WTC11 (cell line): ENCODE measurements at places on chromosomes 5 and 9.

DNA sequence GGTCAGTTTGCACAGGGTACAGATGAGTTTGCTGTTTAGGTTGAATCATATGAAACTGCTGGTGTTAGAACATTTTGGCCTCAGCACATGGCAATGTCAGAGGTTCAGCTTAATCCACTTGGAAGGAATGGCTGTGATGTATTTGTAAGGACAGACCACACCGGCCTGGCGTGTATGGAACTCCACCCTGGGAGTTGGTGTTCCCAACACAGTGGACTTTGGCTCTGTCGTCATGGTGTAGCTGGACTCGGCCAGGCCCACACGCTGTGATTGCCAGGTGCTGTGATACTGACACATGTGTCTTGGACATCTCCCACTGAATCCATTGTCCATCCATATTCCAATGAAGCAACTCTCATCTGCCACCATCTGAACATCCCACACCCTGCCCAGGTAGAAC is 90.3 kb downstream of the ZNF618 start:
- no peak for DNase-seq

DNA sequence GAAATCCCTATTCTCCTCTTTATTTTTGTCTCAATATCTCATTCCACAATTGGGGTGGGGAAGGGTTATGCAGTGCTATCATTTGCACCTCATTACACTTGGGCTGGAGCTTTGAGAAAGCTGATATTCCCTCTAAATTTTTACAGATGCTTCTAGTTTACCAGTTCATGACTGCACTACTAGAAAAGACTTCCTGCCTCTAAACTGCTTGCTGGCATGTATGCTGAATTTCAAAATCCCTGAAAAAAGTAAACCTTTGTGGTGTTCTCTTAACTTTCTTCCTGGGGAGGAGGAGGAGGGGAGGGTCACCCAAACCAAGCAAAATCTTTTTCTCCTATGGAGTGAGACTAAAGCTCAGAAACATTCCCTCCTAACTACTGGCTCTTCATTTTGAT is 45.1 kb downstream of the BNC2 start:
- no peak for DNase-seq

- DNase-seq, result no peak
Observed at GRCh38 chr5:172494630-172495505, 40.5 kb upstream of the SH3PXD2B start.

GRCh38 chr5:153551537-153552079 is 61.1 kb downstream of the GRIA1 start:
- DNase-seq, result no peak

DNA sequence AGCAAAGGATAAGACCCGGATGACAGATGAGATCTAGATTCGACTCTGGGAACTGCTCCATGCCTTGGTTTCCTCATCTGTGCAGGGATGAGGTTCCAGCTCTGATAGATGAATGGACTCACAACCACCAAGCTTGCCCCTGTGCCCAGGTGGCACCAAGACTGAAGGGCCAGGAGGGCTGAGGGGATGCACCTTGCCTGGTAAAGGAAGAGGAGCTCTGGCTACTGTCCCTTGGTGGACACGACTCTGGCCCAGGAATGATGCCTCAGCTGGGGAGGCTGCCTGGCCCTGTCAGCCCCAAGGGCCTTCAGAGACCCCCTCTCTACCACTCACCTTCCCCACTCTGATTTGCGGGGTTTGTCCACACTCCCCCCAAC is 24.9 kb upstream of the ANXA6 start:
- DNase-seq, result no peak

DNA sequence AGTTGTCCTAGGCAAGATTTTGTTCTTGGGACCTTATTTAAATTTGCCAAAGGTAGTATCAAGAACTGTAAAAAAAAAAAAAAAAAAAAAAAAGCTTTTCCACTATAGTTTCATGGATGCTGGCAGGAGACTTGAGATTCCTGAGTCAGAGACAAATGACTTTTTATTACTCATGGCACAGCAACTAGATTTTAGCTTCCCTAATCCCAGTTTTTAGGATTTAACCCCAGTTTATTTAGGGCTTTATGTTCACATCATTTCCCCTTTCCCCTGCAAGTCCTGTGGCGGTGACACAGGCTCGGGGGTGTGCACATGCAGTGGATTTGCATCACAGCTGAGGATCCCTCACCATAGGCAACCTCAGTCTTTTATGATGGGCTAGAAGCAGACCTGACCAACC is 144.9 kb downstream of the GOLPH3 start:
- no peak for DNase-seq

GRCh38 chr5:83538786-83539462 is 67.4 kb downstream of the VCAN start:
- DNase-seq, result no peak

DNA sequence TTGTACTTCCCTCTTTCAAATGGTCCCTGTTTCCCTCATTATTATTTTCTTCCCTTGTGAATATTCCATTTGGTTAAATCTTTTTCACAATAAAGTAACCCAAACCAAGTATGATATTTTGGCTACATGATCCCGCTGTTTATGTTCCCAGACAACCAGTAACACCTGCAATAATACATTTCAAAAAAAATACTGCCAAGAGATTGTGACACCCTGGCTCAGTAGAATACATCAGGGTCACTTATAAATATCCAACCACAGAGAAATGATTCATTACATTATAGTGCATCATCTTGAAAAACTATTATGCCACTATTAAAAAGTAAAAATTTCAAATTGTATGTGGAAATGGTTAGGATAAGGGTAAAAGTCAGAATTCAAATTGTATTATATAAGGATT is 7.2 kb upstream of the OXCT1 start:
- DNase-seq, result no peak

GRCh38 chr5:78269088-78269703 is 25.3 kb downstream of the AP3B1 start:
- DNase-seq, result no peak

DNA sequence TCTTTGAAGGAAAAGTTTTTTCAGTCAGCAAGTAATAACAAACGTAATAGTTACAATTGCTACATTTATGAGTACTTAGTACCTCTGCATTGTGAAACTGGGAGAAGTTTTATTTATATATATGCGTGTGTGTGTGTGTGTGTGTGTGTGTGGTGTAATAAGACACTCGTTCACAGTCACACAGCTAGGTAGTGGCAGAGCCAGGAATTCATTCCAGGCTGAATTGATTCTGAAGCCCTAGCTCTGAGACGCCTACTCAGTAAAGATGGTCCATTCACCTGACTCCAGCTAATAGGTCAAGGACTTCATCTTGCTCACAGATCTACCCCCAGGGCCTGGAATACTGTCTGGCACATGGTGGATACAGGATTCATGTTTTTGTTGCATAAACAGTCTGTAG is 13.6 kb upstream of the CAST start:
- DNase-seq, result no peak

GRCh38 chr5:106959387-106959786 is 711.4 kb downstream of the EFNA5 start:
- no peak for DNase-seq

DNA sequence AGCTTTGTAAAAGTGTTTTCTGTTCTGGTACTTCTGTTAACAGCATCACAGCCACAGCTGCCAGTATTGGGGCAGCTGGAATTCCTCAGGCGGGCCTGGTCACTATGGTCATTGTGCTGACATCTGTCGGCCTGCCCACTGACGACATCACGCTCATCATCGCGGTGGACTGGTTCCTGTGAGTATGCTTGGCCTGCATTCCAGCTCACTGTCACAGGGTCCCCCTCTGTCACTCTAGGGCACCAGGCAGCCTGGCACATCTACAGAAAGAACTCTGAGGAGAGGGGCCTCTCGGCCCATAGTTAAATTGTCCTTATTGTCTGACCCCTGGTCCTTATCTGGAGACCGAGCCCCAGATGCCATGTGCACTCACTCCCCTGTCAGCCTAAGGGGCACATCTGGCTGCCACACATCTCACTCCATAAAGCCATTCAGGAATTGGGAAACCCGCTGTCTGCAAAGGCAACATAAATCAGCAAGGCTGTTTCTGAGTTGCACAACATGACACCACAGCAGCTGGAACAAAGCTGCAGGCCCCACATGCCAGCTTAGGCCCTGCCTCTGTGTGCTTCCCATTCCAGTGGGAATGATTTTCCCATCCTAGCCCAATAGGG is 77.5 kb downstream of the SLC1A3 start:
- no peak for DNase-seq

- DNase-seq, result peak; percentile 56
Observed at GRCh38 chr5:122500245-122501088, 188.4 kb downstream of the SNCAIP start.

GRCh38 chr9:21935631-21936030 is 58.6 kb downstream of the CDKN2A start:
- no peak for DNase-seq

GRCh38 chr5:67222243-67223025 is 25.8 kb upstream of the CD180 start:
- no peak for DNase-seq

DNA sequence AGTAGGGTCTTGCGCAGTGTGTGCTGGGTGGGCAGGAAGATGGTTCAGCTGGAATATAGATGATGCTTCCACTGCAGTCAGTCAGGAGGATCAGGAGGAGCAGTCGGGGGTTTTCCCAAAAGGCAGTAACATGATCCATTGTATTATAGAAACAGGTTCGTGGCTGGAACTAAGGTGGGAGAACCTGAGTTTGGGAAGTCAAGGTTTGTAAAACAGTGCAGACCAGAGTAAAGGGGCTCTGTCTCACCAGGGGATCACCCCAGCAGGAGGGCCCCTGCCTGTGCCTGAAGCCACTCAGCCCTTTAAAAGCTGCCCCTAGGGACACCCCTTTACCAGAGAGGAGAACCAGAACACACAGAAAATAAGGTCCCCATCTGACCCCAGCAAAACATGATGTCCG is 213.4 kb downstream of the AUH start:
- DNase-seq, result no peak

- no peak for DNase-seq
Observed at GRCh38 chr5:21739096-21739495, 1114.0 kb downstream of the CDH12 start.

- no peak for DNase-seq
Observed at GRCh38 chr5:176916337-176916736, 17.2 kb upstream of the HK3 start.

- DNase-seq, result no peak
Observed at GRCh38 chr5:93153461-93153860, 427.6 kb downstream of the NR2F1-AS1 start.

DNA sequence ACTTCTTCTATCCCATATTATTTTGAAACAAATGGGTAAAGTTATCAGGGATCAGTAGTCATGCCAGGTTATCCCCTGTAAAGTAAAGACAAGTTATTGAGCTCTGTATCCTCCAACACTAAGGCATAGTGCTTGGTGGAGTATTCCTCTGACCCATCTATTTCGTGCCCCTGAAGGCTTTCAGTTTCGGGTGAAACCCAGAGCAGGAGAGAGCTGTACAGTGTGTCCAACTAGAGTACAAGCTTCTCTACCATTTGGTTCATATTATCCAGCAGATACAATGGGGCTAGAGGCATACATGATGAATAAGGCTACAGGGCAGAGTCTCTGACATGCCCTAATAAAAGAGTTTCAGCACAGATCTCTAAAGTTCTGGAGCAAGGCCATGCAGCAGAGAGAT is 3.2 kb upstream of the SLC22A4 start:
- DNase-seq, result no peak

GRCh38 chr5:132385326-132386105 is 16.0 kb downstream of the SLC22A5 start:
- no peak for DNase-seq

DNA sequence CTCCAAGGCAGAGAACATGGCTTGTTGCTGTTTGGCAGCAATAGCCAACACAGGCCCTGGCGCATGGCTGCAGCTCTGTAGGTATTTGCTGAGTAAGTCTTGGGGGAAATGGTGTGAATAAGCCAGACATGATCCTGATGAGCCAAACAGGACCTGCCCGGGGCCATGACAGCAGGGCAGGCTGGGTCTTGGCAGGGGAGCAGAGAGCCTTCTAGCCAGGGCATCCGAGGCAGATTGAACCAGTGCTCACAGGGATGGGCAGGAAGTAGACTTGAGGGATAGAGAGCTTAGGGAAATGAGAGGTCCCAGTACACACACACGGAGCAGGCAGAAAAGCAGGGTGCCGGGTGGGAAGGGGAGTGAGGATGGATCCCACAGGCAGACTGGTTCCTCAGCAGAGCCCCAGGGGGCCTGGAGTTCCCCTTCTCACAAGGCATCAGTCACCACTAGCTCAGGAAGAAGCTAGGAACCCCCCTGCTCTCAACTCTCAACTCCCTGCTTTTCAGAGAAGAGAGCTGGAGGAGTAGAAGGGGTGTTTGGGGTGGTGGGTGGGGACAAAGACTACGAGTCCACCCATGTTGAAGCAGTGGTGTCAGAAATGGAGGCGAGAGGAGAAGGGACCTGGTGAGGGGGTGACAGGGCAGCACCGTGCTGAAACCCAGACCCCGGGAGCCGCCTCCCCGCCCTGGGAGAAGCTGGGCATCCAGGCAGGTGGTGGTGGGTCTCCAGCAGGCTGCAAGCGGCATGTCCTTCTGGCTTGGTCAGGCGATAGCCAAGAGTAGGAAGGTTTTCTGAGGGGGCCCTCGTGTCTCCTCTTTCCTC is 111.1 kb downstream of the RGS3 start:
- no peak for DNase-seq

- DNase-seq, result no peak
Observed at GRCh38 chr5:173455599-173455957, 127.4 kb upstream of the STC2 start.

DNA sequence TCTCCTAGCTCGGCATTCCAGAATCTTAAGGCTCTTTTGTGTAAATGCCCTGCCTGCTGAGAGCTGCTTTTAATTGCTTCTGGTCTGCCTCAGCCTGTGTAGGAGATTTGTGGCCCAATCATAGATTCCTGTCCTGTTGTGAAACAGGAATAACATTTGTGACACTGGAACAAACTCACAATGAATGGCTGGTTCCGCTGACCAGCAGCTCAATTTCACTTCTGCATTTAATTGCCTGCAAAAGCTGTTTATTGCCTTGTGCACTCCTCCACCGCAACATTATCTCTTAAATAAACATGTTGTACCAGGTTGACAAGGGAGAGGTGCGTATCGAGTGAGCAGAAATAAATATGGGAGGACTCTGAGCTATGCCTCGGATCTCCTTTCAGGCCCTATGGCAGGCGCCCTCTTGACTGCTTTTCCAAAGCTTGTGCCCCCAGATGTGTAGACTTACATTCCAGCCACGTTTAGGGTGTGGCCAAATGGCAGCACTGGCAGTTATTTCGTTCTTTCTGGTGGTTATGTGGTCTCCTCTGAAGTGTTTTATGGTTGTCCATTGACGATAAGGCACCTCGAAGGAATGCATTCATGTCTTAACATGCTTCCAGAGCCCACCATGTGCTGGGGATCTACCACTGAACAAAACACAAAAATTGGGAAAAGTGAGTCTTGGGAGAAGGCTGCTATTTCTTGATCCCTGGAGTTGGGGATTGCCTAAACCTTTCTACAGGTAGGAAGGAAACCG is 58.1 kb downstream of the DMRT1 start:
- DNase-seq, result no peak

GRCh38 chr9:110078604-110079003 is 129.4 kb downstream of the C9orf152 start:
- no peak for DNase-seq

- DNase-seq, result no peak
Observed at GRCh38 chr9:4386819-4387218, 87.0 kb upstream of the GLIS3 start.

- no peak for DNase-seq
Observed at GRCh38 chr5:10661401-10661800, 97.5 kb downstream of the ANKRD33B start.
